NCI-H2029 treated with DMSO at 0.1 percent for 48 hours (cell line): ENCODE measurements at places on chromosomes 5 and 9.
A peak's percentile ranks its signal among the peaks of the same experiment; 100 is the strongest.

- DNase-seq, result no peak
Observed at GRCh38 chr5:169637549-169638121, 560 bp downstream of the DOCK2 start.

DNA sequence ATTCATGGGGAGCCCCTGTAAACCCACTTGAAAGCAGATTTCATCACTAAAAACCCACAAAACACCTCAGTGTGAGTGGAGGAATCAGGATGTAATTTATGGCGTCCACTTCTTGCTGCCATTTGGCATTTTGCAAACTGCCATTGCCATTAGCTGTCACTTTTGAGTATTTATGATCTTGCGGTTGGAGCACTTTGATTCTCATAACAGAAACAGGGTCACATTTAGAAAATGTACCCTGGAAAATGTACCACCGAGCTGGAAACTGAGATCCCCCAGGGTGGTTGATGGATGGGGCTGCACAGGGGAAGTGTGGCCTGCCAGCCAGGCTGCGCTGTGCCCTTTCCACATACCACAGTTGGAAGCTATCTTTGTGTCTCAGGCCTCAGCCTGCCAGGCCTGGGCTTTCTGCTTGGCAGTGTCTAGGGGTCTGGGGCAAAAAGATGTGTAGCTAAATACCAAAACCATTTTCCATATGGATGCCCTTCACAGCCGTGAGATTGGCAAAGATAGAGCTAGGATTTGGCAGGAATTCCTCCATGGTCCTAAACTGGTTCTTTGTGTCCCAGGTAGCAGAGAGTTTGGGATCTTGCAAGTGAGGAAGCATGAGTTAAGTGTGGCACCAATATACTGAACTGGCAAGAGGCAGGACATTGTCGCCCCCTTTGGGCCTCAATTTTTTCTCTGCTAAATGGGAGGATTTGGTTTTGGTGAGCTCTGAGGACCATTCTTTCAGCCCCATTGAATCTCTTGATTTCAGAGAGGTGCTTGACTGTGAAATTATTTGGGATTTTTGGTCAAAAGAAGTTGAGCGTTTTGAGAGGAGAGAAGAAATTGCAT lies 46.2 kb downstream of the GALNT10 start:
- DNase-seq, result no peak

GRCh38 chr5:76389513-76390154 lies 13.5 kb upstream of the IQGAP2 start:
- no peak for DNase-seq

DNA sequence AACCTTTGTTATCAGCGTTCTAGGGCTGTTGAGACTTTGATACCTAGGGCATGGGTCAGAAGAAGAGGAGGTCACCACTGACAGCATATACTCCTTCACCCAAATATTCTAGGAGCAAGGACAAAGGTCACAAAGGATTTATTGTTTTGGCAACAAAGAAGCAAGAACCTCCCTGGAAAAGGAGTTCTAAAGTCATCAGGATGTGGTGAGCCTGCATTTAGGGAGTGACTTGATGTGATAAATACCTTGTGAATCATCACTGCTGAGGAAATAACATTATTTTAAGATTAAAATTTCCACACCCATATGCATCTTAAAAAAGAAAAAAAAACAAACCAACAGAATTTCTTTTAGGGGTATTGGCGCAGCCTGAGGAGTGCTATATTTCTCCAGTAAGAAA lies 13.9 kb downstream of the IFNA1 start:
- no peak for DNase-seq

DNA sequence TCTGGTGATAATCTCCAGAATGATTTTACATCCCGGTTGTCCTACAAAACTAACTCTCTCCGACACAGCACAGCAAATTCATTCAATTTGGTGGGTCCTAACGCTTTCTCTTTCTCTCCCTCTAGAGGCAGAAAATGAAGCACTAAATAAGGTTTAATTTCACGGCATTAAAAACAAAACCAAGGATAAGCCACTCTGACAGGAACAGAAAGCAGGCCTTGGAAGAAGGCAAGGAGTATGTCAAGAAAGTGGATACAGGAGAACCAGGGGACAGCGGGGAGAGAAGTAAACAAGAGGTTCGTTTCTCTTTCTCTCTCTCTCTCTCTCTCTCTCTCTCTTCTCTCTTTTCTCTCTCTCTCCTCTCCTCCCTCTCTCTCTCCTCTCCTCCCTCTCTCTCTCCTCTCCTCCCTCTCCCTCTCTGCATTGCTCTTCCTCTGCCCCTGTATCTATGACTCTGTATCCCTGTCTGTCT lies 49.8 kb downstream of the EBF1 start:
- no peak for DNase-seq

DNA sequence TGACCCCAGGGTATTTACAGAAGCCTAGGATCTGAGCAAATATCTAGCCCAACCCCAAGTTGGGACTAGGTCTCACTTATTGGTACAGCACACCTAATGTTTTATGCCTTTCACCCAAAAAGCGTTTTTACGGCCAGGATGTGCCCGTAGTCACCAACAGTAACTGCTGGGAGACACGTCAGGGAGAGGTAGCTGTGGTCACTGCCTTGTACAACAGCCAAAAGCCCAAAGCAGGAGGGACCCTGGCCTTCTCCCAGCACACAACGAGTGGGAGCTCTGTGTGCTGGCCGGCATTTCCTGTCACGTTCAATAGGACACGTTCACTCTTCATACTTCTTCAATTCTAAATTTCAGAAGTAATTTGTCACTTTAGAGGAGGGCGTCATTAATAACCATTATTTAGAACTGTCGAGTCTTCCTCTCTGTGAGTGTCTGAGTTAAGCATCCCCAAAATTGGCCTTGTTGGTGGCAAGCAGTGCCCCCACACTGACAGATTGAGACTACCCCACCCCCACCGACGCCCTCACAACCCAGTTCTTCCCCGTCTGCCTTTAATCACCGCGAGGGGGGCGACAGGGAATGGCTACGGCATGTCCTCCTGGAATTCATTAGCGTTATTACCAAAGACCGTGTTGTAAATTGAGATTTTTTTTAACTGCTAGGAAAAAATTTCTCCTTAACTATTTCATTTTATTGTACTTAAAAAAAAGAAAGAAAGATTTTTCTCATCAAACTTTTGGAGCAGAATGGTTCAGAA lies 80.7 kb downstream of the MVB12B start:
- no peak for DNase-seq

GRCh38 chr5:33929925-33930690 lies 6.1 kb upstream of the RXFP3 start:
- DNase-seq, result no peak

- no peak for DNase-seq
Observed at GRCh38 chr5:95738072-95738471, 6.9 kb downstream of the RHOBTB3 start.

- DNase-seq, result no peak
Observed at GRCh38 chr5:131430794-131431193, 166.9 kb downstream of the CDC42SE2 start.

DNA sequence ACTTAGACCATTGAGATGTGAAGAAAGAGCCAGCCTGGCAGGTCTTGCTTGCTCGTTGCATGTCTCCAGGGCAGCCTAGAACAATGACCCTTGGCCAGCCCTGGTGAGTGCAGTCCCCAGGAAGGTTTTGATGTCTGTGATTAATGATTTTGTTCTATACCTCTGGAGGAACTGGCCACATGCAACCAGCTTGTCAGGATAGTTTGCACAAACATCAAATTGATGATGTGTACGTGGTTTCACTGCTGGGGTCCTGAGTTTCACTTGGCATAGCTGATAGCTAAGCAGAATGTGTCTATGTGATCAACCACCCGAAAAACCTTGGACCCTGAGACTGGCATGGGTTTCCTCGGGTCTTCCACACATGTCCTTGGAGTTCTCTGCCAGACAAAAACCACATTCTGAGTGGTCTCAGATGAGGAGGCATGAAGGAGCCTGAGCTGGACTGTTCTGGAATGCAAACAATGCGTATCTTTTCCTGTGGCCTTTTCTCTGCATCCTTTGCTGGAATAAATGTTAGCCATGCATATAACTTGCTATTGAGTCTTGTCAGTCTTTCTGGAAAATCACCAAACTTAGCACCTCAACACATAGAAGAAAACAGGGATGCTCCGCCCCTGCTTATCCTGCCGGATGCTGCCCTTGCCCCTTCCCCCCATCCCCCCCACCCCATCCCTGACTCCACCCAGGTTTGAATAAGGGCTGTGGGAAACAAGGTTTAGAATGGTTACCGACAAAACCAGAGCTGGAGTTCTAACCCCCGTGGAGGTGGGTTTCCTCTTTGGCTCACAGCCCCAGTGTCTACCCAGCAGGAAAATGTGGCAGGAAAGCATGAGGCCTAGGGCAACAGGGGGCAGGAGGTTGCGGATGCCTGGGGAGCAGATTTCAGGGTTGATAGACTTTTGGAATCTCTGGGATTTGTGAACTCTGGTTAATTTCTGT lies 50.1 kb upstream of the ANKRD33B start:
- DNase-seq, result no peak

DNA sequence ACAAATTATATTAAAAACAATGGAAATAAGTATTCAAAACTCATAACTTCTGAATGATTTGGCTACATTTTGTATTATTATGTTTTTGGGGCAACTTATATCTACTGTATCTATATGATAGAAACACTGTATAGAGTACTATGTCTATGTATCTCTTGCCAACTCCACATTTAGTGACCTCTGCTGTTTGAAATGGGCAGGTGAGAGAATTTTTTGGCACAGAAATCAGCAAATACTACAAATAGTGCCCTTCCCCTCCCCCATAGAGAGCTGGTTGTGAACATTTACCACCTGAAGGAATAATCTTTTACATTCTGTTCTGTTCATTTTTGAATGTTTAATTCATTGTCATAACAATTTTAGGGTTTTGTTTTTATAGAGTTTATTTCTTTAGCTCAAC lies 545.3 kb downstream of the PDE4D start:
- peak; percentile 81 for DNase-seq

DNA sequence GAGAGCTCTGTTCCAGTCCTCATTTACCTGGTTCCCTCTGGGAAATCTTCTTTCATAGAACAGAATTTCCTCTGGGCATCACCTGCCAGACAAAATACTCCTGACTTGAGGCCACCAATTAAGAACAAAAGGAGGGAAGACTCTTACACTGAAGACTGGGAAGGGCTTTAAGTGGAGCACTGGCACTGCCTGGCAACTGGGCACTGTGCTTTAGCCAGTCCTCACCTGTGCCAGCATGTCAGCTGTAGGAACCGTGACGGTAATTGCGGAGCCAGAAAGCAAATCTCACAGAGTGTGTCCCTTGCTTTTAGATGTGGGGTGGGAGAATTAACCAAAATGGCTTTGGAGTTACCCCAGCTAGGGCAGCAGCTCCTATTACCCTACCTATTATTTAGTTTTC lies 40.6 kb downstream of the FAM219A start:
- peak; percentile 26 for DNase-seq

- DNase-seq, result no peak
Observed at GRCh38 chr5:4831325-4831724, 308.8 kb upstream of the ADAMTS16 start.
